ENCODE measurements at places on chromosomes 2 and 18.

DNA sequence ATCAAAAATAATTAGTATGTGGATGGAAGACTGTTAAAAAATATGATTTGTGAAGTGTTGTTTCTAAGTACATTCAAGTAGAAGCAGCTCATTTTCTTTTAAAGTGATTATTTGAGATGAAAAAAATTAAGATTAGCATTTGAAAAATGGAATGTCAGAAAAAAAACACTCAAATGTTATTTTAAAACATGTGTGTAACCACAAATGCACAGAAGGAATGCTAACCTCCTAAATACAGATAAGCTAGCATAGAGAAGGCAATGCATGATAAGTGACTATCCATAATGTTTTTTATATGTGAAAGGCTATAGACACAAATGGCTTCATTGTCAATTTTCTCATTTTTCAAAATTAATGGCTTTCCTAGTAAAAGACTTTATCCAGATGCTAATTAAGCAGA is 198.9 kb downstream of the NYAP2 start:
- DNase-seq = no peak

DNA sequence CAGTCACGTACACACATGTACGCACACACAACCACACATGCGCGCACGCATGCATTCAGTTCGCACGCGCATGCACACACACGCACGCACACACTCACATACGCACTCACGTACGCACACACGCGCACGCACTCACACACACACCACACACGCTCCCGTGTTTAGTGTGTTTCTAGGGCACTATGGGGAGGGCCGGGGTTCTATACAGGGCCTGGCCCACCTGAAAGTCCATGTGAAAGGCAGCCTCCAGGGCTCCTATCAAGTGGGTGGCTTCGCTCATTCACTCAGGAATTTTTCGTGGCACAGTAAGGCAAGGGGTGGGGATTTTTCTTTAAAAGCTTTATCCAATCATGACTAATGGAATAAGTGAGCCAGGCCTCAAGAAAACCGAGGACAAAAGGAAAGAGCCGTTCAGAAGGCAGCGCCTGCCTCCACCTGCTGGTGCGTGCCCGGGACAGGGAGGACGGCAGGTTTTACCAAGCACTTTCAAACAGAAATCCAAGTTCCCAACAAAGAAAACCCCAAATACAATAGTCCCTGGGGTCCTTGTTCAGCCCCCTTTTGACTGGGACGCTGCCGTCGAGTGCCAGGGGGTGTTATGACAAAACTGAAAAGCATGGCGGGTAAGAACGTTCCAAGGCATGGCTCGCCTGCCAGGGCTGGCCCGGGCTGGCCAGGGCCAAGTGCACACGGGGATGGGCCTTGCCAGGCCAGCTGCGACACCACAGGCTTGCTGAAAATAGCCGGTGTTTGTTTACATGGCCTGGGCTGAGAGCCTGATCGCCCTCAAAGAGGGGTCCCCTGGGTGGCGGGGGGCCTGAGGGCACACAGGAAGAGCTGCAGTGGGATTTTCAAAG is 110.0 kb downstream of the HDAC4 start:
- no peak for DNase-seq

- no peak for DNase-seq
Measured at GRCh38 chr18:52156166-52156565, 183.8 kb upstream of the DCC start.

GRCh38 chr18:80147037-80147417 is 38.0 kb downstream of the ADNP2 start:
- no peak for DNase-seq

DNA sequence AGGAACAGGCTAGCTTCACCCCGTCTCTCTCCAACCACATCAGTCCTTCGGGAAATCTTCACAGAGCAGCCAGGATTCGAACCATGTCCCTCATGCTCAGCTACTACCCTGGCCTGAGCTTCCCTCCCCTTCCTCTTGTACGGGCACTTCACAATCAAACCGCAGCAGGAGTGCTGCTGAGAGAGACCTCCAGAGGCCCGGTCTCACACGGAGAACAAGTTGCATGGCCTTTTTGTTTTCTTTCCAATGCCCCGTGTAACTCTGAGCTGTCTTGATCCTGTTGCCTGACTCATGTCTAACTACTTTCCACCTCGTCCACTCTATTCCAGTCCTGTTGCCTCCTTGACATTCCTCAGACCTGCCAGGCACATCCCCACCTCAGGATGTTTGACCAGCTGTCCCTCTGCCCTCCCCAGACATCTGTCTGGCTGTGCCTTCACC is 25.4 kb downstream of the FBLN7 start:
- no peak for DNase-seq

GRCh38 chr18:48709371-48710062 is 170.7 kb downstream of the CTIF start:
- DNase-seq = no peak

Measured in activated CD4-positive, alpha-beta T cell treated with anti-CD3 and anti-CD28 coated beads for 4 hours (primary cell).